ENCODE measurements at places on chromosomes 7 and 10.

- no peak for DNase-seq
Observed at GRCh38 chr10:76206797-76207352, 775.5 kb downstream of the LRMDA start.

GRCh38 chr7:136290351-136290750 is 313.2 kb upstream of the MTPN start:
- no peak for DNase-seq

DNA sequence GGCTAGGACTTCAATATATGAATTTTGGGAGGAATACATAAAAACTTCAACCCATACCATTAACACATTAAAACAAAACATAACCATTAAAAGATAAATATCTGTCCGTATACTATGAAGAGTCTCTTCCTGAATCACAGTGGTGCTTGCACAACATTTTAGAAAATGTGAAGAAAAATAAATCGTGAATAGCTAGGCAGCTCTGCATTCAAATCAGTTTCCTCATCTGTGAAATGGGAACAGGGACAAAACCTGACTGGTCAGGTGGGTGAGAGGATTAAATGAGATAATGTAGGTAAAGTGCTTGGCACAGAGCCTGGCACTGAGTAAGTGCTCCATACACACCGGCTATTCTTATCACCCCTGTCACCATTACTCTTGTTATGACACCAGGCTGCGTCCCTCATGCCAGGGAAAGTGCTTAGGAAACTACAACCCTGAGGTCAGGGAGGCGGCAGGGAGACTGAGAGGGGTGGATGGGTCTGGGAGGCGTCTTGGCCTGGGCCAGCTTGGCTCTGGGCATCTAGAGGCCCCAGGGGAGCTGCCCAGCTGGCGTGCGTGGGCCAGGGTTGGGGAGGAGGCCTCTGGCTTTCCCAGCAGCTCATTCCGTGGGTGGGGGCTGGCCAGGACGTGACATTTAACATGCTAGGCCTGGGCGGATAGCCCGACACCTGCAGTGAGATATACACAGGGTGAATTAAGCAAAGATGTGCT is 78.3 kb downstream of the SH3PXD2A start:
- no peak for DNase-seq

- no peak for DNase-seq
Observed at GRCh38 chr10:114603303-114603702, 54.8 kb downstream of the ABLIM1 start.

- DNase-seq, result no peak
Observed at GRCh38 chr10:119420950-119421875, 121.3 kb downstream of the RGS10 start.

DNA sequence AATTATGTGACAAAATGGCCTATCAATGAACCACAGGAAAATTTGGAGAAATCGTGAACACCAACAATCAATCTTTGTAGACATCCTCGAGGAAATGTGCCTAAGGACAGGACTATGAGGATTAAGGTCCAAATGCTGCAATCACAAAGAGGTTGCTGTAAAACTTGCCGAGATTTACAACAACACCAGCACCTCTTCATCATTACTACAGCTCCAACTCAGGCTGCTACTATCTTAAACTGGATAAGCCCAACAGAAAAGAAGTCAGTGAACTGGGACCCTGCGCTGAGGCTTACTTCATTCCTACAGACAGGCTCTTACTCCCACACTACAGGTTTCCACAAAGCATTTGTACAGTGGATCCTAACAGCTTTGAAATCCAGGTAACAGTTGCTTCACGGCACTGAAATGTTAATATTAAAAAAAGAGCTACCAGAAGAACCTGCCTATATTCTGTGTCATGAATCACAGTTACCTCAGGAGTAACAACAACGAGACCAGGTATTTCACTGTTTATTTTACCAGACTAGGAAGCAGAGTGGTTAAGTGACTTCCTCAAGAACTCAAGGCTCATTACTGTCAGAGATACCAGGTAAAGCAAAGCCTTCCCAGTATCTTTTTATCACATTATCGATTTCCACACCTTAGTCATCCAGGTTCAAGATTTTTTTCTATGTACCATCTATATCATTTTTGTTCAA is 23.9 kb downstream of the CACUL1 start:
- DNase-seq, result no peak

- no peak for DNase-seq
Observed at GRCh38 chr10:46560381-46560780, 3.9 kb upstream of the GPRIN2 start.

DNA sequence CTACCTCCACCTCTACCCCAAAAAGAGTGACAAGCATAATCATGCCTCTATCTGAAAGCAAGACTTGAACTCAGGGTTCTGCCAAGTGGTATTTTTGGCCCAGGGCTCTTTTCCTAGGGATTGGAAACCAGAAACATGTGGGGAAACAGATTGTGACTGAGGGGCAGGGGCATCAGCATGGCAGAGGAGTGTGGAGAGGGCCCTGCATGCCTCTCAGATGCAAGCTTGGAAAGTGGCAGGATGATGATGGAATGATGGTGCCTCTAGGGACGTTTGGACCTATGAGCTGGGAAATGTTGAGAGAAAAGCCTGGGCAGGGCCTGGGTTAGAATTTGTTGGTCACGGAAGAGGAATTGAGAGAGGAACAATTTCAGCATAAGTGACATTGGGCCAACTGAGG is 78.4 kb upstream of the LEP start:
- DNase-seq, result no peak

GRCh38 chr7:44145479-44145968 is 4.4 kb upstream of the MYL7 start:
- peak; percentile 57 for DNase-seq

- DNase-seq, result no peak
Observed at GRCh38 chr7:66727058-66727457, 13.5 kb upstream of the RABGEF1 start.

- no peak for DNase-seq
Observed at GRCh38 chr7:125126376-125126775, 196.8 kb upstream of the POT1 start.

- DNase-seq, result no peak
Observed at GRCh38 chr10:13472359-13472758, 56.5 kb downstream of the BEND7 start.

GRCh38 chr10:17229016-17229716 is 1.1 kb downstream of the VIM start:
- DNase-seq, result peak; percentile 84

DNA sequence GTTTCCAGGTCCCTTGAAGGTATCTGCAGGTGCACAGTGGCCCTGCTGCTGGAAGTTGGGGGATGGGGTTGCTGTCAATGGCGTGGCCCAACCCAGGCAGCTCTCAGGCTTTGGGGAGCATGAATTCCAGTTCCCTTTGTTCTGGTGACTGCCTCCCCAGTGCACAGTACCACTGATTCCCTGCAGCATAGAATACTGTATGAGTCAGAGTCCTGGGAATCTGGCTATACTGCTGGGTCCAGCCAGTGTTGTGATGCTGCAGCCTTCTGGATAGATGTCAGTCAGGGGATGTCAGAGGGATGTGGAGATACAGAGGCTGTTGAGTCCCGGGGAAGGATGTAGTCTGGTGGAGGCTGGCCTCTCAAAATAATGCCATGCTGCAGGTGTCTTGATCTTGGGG is 99.3 kb downstream of the LANCL2 start:
- DNase-seq, result no peak

GRCh38 chr10:26550774-26551526 is 112.8 kb downstream of the APBB1IP start:
- DNase-seq, result no peak

- DNase-seq, result no peak
Observed at GRCh38 chr10:12504176-12504575, 154.8 kb downstream of the CAMK1D start.
